ENCODE measurements at places on chromosomes 1 and 21.

- peak; percentile 32 for DNase-seq
These were observed 3.3 kb upstream of the LSM10 start for GRCh38 chr1:36400825-36401601.

- no peak for DNase-seq
These were observed 76.7 kb downstream of the OSBPL9 start for GRCh38 chr1:51693419-51694155.

- no peak for DNase-seq
These were observed 128.0 kb downstream of the ADAMTS1 start for GRCh38 chr21:26717146-26717739.

DNA sequence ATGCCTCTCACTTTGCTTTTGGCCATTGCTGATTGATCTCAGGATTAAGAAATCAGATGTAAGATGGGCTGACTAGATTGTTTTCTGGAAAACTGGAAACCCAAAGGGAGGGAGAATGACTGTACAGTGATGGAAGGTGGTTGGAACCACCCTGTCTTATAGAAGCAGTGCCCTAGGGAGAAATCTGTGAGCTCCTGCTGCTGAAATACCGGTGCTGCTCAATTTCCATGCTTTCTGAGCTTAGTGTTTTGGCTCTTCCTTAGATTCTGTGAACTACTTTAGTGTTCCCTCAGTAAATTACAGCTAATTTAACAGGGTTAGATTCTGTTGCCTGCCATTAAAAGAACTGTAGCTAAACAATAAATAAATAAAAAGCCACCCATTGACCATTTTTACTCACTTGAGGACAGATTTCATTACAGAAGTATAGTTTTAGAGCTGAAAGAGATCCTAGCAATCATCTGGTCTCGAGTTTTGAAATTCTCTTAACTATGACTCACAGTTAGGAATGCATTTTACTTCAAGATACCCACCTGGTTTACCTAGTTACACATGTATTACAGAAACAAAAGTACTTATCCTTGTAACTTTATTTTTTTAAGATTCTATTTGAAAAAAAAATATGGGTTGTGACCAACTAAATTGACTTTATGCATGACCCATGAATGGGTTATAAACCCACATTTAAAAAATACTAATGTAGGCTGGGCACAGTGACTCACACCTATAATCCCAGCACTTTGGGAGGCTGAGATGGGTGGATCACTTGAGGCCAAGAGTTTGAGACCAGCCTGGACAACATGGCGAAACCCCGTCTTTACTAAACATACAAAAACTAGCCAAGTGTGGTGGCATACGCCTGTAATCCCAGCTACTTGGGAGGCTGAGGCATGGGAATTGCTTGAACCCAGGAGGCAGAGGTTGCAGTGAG, 33.2 kb downstream of the CAMSAP2 start:
- no peak for DNase-seq

GRCh38 chr1:99503276-99503747, 142.6 kb upstream of the PALMD start:
- DNase-seq, result no peak

DNA sequence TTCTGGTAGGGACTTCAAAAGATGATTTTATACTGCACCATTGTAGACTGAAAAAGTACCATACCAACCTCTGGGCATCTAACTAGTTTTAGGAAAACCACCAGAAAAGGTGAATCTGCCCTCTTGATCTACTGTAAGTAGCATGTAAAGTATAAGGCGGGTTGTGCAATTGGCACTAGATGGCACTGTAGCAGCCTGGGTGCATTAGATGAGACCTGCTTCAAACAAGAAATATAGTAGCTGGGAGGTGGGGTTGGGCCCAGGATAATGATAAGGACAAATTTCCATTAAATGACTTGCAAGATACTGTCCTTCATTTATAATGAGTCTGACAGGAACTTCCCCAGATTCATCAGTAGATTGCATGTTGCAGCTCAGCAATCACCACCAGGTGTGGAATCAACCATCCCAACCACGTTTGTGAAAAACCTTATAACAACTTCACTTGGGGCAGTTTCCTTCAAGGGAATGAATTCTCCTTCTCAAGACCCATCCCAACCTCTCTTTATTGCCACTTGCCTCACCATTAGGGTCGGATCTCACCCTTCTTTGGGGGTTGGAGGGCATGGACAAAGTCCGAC, 37.3 kb upstream of the IL10 start:
- DNase-seq, result no peak

DNA sequence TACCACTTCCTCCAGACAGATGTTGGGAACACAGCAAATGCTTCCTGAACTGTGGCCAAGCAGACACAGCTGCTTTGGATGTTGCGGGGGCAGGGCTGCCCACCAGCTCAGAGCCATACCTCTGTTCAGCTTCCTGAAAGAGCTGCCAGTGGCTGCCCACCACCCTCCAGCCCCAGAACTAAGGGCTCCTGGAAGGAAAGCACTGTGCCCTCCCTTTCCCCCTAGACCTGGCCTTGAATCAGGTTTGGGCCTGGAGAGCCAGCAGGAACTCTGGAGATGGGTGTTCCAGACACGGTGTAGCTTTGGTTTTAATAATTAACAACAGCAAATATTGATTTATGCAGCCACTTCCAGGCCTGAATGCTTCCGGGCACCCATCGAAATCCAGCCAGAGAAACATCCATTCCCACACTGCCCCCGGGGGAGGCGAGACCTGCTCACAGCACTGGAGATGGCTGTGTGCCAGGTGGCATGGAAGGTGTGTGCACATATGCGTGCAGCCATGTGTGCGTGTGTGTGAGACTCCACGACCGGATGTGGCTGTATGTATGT, 45.7 kb downstream of the RAP1GAP start:
- no peak for DNase-seq

- no peak for DNase-seq
These were observed 54.6 kb downstream of the S100B start for GRCh38 chr21:46550116-46550941.

- DNase-seq, result no peak
These were observed 3.8 kb upstream of the HES3 start for GRCh38 chr1:6239950-6240768.

GRCh38 chr1:207365063-207365462, 43.6 kb downstream of the CD55 start:
- DNase-seq, result no peak

DNA sequence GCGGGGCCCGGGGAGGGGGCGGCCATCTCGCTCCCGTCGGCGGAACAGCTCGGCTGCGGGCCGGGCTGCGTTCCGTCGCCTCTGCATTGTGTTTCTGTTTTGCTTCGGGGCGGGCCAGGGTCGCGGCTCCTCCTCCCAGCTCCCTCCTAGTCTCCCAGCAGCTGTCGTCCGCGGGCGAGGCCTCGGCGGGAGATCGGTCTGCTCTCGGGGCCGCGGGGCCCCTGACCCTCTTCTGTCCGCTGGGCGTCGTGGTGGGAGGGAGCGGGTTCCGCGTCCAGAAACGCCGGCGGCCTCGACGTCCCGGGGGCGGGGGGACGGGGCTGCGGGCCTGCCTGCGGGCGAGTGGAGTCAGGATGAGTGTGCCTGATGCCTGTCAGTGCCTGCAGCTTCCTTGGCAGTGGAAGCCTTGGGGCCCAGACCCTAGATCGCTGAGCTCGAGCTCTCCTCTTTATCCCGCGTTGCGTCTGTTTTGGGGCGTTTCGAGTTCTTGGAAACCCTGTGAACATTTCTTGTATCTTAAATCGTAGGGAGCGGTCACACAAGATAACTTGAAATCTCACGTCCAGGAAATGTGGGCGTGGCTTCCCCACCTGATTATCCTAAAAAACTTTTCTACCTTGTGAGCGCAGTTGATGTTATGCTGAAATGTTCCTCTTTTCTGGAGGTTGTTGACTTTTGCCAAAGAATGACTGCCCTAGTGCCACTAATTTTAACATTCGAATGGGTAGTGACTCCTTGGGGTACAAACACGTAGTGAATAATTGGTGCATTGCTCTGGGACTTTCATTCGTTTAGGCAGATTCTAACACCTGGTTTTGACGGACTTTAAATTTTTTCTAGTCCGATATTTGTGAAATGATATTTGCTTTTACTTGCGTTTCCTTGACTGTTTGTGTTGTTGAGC, 676 bp downstream of the MORC3 start:
- peak; percentile 17 for DNase-seq

DNA sequence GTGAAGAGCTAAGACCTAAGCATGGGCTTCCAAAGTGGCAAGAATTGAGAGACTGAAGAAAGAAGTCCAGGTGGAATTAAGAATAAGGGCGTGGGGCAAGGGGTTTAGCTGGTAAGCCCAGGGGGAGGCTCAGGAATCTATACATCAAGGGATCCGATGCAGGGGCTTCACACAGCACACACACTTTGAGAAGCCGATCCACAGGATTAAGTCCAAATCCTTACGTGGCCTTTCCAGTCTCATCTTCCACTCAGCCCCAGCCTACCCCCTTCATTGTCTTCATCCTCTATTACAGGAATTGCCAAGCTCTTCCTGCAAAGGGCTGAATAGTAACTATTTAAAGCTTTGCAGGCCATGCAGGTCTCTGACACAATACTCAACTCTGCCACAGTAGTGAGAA, 101.3 kb downstream of the TGFBR3 start:
- DNase-seq, result no peak

DNA sequence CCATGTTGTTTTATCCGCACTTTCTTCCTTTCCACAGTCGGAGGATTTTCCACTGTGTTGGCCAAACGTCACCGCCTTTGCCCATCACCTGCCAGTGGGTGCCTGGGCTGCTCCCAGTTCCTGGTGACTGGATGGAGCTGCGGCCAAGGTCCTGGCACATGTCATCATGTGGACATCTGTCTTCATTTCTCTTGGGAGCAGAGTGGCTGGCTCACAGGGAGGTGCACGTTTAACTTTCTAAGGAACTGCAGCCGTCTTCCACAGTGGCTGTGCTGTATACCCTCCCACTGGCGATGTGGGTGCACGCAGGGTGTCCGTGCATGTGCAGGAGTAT, 19.5 kb upstream of the RNF223 start:
- no peak for DNase-seq

- DNase-seq, result no peak
These were observed 74.8 kb upstream of the DEPDC1 start for GRCh38 chr1:68571454-68572235.

- DNase-seq, result no peak
These were observed 406 bp downstream of the PUSL1 start for GRCh38 chr1:1308756-1309250.

DNA sequence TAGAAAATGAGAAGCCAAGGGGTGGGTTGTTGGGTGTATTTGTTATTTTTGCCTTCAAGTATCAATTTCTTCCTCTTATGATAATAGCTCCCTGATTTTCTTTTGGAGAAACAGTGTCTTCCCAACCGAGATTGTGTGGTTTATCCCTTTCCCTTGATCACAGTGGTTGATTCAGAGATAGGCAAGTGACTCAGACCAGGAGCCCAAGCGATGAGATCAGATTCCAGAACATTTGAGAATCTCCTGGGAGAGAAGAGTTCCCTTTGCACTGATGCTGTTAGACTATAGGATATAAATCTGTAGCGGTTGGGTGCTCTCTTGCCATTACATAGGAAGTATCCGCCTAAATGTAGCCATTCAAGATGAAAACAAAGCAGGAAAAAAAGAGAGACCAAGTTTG, 90.1 kb upstream of the WDR26 start:
- no peak for DNase-seq

GRCh38 chr1:215146240-215146975, 63.9 kb downstream of the KCNK2 start:
- DNase-seq, result no peak

DNA sequence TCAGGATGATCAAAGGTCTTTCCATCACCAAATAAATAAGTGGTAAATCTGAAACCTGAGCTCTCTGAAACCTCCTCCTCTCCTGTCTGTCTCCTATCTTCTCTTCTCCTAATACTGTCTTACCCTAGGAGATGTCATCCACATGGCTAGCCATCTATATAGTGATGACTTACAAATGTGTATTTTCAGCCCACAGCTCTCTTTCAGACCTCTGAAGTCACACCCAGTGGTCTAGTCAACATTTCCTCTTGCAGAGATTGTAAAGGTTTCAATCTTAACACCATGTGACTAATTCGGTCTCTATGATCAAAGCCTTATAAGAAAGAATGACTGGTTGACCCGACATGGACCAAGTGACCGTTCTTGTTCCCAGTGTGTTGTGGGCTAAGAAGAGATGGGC, 63.1 kb upstream of the DPT start:
- no peak for DNase-seq

DNA sequence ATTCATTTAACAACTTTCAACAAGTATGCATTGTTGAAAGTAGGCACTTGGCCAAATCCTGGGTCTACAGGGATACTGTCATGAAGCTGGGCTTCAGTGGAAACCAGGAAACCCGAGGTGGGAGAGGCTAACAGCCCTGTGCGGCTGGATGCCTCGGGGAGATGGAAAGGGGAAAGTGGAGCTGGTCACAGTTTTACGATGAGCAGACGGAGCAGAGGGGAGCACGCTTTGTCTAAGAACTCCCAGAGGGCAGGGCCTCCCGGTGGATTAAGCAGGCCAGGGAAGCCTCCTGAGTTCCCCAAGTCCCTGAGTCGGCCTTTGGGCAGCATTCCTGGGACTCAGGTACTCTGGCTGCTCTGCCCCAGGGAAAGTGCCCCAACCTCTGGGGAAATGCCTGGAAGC, 23.8 kb downstream of the STUM start:
- DNase-seq, result no peak

- DNase-seq, result no peak
These were observed 29.0 kb downstream of the GREM2 start for GRCh38 chr1:240582953-240583352.

DNA sequence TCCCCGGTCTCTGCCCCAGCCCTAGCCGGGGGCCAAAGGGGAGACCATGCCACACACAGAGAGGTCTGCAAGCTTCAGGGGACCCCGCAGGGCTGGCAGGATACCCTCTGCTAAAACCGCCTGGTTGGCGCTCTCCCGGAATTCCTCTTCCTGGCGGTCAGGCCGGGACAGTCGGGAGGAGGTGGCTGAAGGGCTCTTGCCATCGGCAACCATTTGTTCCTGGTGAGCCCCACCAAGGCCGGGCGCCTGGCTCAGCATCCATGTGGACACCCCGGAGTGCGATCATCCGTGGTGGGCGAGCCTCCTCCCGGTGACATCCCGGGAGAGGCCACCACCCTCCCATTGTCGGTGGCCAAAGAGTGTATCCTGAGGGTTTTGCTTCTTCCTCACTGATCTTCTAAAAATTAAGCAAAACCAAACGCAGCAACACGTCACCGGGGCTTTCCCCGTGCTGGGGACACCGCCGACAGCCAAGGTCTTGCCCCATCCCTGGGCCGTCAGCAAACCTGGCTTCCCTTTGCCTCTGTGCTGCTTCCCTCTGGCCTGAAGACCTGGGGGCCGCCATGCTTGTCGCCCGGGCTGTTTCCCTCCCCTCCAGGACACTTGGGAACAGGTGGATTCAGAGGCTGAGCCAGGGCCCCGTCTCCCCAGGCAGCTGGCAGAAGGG, 59.1 kb upstream of the TTC34 start:
- DNase-seq, result no peak

DNA sequence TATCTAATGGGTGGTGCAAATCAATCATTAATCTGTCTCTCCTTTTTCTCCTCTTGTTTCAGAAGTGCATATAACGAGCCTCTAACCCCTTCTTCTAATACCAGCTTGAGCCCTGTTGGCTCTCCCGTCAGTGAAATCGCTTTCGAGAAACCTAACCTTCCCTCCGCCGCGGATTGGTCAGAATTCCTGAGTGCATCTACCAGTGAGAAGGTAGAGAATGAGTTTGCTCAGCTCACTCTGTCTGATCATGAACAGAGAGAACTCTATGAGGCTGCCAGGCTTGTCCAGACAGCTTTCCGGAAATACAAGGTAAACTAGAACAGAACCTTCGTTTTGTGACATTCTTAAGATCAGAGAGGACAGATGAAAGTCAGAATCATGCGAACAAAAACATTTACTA, 25.3 kb upstream of the VAMP3 start:
- DNase-seq, result no peak

Data from stimulated activated CD8-positive, alpha-beta memory T cell treated with anti-CD3 and anti-CD28 coated beads, Interleukin-12 subunit alpha, Interleukin-12 subunit beta, amount 100 ng/mL, for 1 hour (primary cell).